Stomach (tissue), 19 donors: ENCODE measurements at places on chromosomes 2 and 18. TPM values are rescaled to one million over a fixed set of nuclear protein-coding genes. Genes with fewer than 3 reads are reported as not detected.

Gene SERPINB4
- total RNA-seq, result not detected

Gene SEPTIN2
- total RNA-seq, result 88.7 TPM

Gene RNF103
- total RNA-seq, result 53.8 TPM

Gene MRPS9
- 24.6 TPM for total RNA-seq

Gene GRB14
- not detected for total RNA-seq

DNA sequence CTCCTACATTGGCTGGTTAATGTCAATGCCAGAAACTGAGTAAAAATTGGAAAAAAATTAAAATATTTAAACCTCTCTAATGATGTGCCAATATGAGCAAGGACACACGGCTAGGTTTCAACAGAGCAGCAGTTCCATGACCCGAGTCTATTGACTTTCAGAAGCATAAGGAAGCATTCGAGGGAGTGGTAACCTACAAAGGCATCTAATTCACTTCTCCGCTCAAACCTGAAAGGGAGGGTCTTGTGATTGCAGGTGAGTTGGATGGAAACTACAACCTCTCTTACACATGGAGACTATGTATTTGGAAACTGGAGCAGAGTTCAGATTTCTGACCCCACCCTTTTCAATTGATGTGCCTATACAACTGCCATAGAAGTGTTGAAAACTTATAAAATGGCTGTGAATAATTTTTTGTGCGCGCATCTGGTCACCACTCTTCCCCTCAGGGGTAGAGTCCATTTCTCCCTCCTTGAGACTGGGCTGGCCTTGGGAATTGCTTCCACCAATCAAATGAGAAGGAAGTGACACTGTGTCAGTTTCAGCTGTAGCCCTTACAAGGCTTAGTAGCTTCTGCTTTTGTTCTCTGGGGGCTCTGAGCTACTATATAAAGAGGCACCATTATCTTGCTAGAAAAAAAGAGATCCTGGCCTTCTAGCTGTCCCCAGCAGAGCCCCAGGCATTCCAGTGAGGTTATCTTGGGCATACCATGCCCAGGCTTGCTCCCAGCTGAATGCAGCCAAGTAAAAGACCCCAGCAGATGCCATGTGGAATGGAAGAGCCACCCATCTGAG is 278.0 kb downstream of the EPHA4 start:
- DNase-seq, result no peak

DNA sequence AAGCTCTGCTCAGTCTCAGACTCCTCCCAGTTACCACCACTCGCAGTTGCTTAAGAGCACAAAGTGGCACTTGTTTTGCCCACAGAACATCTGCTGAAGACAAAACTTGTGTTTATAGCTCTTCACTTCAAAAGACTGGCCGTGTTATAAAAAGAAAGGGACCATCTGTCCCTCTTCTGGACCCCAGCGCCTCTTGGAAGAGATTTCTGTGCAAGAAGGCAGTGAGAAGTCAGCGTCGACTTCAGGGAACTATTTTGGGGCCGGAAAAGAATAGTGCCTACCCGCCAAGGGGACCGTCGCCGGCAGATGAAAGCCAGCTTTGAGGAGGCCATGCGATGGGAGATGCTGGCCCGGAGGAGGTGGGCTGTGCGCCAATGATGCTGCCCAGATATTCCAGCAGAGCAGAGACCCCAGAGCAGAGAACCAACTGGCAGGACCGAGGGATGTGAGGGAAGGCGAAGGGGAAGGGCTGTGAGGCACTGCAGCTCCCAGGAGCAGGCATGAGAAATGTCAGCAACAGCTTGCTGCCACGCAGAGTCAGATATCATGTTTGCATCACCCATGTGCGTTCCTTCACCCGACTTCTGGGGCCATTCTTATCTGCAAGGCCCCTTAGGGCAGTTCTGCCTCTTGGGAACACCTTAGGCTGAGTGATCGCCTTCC is 270.9 kb downstream of the ATAD2B start:
- no peak for DNase-seq

DNA sequence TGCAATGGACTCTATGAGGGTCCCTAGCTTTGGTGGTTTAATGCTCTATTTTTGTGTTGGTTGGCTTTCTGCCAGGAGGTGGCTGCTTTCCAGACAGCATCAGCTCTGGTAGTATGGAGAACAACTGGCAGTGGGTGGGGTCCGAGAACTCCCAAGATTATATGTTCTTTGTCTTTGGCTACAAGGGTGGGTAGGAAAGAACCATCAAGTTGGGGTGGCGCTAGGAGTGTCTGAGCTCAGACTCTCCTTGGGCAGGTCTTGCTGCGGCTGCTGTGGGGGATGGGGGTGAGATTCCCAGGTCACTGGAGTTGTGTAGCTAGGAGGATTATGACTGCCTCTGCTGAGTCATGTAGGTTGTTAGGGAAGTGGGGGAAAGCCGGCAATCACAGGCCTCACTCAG is 976.1 kb upstream of the GYPC start:
- no peak for DNase-seq

GRCh38 chr2:120886534-120887319 is 151.1 kb downstream of the GLI2 start:
- peak; percentile 61 for DNase-seq

DNA sequence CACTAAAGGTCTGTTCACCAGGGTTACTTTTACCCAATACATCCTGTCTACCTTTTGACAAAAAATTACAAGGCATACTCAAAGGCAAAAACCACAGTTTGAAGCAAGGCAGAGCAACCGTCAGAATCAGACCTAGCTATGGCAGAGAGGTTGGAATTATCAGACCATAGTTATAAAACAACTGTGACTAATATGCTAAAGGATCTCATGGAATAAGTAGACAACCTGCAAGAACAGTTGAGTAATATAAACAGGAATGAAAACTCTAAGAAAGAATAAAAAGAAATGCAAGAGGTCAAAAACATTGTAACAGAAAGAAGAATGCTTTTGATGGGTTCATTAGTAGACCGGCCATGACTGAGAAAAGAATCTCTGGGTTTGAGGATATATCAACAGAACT is 318.8 kb upstream of the KCNH7 start:
- DNase-seq, result no peak

DNA sequence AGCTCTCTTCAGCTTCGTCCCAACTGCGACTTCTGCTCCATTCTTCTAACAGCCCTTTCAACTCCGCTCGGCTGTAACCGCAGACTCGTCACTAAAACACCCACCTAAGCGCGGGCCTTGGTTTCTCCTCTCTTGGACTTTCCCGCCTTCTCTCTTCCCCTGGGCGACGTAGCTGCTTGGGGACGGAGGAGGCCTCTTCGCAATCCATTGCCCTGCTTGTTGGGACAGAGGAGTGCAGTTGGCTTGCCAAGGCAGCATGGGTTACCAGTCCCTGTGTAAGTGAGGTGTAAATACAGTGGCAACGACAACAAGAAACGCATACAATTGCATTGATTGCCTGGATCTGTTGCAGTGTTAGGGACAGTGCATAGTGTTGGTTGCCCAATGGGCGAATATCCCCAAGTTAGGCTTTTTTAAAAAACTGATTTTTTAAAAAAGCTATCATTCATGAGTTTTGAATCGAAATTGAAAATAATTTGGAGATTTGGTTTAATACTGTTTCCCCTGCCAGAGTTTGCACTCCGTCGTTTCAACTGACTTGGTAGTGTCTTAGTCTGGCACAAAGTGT is 484 bp upstream of the DARS1 start:
- no peak for DNase-seq

- DNase-seq, result no peak
Measured at GRCh38 chr2:218023636-218024035, 20.8 kb upstream of the TNS1 start.

DNA sequence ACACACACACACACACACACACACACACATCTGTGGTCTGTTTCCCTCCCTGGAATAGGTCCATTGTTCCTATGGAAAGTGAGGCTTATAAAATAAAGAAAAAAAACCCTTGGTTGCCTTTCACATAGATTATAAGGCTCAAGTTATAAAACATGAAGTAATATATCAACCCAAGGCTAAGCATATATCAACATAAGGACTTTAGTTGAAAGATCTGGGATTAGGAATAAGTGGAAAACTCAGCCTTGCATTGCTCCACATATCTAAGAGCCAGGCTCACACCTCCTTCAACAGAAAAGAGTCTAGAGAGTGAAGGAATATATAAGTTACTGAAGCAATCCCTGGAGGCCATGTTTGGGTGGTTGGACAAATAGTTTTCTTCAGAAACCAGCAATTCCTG is 235.0 kb downstream of the SUCLG1 start:
- DNase-seq, result no peak

DNA sequence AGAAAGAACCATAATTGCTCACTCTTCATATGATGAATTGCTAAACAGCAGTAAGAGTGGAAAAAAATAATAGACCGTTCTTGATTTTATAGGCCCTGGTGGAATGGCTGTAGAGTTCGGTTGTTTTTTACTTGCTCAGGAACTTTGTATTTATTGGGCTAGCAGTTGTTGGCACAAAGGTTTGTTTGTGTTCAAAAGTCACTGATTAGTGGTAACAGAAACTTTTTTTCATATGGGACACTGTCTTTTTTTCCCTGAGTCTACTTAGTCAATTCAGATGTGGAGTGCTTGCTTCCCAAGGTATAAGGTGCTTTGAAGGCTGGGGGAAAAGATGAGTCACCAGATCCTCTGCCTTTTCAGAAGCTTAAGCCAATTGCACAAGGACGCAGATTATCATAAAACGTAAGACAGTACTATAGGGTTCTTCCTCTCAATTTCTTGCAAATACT is 25.8 kb downstream of the PHLPP1 start:
- no peak for DNase-seq

DNA sequence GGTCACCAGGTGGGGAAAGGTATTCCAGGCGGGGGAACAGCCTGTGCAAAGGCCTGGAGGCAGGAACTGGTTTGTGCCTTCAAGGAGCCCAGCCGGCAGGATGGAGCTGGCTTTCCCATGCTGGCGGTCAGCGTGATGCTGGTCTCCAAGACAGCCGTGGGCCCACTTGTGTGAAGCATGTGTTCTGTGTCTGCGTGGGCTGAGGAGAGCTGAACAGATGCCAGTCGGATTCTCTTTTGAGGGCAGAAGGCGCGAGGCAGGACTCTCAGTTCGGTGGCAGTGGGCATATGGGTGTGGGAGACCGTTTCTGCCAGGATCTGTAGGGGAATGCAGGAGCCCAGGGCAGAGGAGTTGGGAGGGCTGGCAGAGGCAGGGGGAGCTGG is 191.6 kb downstream of the TWIST2 start:
- DNase-seq, result no peak

- peak; percentile 38 for DNase-seq
Measured at GRCh38 chr2:229408356-229408755, 137.3 kb upstream of the PID1 start.

- DNase-seq, result peak; percentile 30
Measured at GRCh38 chr2:9174771-9175437, 31.7 kb upstream of the ASAP2 start.

DNA sequence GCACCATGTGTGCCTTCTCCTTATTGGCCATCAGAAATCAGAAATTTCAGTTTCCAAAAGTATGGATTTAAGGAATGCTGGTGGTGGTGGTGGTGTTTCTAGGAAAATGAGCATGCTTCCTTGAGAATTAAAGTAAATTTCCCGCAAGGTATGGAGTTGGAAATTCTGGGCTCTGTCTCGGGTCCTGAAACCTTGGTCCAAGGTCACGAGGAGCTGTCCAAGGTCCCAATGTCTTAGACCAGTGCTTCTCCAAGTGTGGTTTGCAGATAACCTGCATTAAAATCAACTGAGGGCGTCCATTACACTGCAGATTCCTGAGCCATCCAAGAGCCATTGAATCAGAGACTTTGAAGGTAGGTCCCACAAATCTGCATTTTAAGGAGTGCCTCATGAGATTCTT is 210.9 kb upstream of the PKDCC start:
- DNase-seq, result peak; percentile 45

DNA sequence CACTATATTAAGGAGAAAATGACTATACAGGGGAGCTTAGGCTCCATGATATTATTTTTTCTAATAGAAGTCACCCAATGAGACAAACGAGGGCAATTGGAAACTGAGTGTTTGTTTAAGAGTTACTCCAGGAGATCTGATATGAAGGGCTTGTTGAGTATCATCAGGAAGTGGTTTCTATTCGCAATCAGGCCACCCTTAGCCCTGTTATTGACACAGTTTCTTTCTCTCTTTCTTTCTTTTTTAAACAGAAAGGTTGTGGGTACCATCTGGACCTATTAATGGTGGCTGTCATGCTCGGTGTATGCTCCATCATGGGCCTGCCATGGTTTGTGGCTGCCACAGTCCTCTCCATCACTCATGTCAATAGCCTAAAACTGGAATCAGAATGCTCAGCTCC is 117.3 kb downstream of the DPP4 start:
- no peak for DNase-seq
